ENCODE measurements at places on chromosomes 2 and 18.

DNA sequence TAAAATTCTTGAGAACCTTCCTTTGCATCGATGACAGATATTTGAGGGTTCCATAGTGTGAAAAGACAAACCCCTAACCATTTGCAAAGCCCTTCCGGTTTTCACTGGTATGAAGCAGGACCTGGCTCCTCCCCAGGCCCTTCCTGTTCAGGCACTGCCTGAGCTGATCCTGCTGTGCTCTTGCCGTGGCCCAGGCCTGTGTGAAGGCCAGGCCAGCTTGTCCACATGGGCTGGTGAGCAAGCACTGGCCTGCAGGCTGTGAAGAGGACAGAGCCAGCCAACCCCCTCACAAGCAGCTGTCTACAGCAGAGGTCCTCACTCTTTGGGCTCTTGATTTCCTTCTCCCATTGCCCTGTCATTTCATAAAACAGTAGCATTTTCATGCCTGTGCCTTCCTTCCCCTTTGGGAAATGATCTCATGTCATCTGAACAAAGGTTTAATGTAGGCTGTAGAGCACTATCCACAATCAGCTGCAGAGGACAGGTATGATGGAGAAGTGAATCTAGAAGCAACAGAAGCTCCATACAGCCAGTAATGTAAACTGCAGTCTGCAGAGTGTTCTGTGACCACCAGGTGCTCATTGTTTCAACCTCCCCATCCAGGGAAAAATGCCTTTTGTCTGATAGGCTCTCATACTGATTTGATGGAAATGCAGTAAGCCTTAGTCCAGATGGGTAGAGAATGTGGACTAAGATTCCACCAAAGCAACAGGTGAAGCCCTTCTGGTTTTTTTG, 19.8 kb downstream of the MPHOSPH10 start:
- DNase-seq = no peak

GRCh38 chr2:31947871-31948270, 62.9 kb downstream of the MEMO1 start:
- DNase-seq = no peak

- no peak for DNase-seq
Measured at GRCh38 chr2:41910126-41910525, 137.7 kb upstream of the PKDCC start.

DNA sequence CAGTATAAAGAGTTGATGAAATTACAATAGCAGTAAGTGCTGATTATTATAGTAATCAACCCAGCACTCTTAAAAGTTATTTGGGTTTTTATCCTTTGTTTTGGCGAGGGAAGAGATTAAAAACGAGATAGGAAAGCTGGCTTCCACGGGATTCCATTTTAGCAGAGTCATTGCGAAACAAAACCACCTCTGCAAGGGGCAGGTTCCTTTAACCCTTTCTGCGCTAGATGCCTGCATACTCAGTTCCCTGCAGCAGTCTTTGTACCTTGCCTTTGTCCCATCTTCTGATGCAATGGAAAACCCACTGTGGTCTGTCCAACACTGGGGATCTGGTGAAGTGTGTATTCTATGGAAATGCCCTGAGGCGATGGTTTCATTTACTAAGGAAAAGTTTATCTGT, 2.7 kb downstream of the YPEL5 start:
- no peak for DNase-seq

DNA sequence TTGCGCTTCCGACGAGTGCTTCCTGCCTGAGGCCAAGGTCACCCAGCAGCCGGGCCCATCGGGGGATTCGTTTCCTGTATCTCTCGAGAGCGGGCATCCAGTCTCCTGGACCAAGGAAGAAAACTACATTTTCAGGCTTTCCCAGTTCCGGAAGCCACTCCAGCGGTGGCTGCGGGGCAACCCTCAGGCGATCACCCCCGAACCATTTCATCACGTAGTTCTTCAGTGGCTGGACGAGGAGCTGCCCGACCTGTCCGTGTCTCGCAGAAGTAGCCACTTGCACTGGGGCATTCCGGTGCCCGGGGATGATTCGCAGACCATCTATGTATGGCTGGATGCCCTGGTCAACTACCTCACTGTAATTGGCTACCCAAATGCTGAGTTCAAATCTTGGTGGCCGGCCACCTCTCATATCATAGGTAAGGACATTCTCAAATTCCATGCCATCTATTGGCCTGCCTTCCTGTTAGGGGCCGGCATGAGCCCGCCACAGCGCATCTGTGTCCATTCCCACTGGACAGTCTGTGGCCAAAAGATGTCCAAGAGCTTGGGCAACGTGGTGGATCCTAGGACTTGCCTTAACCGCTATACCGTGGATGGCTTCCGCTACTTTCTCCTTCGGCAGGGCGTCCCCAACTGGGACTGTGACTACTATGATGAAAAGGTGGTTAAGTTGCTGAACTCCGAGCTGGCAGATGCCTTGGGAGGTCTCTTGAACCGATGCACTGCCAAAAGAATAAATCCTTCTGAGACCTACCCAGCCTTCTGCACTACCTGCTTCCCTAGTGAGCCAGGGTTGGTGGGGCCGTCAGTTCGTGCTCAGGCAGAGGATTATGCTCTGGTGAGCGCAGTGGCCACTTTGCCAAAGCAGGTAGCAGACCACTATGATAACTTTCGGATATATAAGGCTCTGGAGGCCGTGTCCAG, 1.0 kb downstream of the MARS2 start:
- no peak for DNase-seq

DNA sequence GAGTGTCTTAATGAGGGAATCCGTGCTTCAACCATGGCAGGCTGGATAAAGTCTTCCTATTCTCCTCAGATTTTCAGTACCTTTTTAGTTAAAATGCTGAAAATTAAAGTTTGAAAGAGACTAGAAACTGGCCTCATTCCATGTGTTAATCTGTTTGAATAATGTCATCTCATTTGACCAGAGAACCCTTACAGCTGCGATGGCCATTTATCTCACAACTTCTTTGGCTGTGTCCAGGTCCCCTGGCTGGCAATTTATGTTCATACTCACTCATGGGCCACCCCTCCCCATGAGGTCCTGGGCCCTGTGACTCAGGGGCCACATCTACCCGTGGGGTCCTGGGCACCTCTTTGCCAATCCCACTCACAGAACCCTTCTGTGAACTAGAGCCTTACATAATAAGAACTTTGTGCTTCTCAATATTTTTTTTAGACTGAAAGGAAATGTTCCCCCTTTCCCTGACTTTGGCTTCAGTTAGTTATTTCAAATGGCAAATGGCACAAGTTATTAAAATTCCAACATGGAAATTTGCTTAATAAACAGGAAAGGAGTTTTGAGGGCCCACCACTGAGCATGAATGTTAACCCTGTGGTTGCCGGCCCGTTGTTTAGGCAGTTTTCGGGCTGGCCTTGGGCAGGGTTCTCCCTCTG, 134.6 kb downstream of the UXS1 start:
- no peak for DNase-seq

All from GM19239 (cell line).